ENCODE measurements at places on chromosomes 7 and 10.

- DNase-seq: peak; percentile 80
Observed at GRCh38 chr7:74475243-74475986, 21.7 kb downstream of the GTF2IRD1 start.

GRCh38 chr10:96211764-96212163, 59.6 kb downstream of the BLNK start:
- DNase-seq: no peak

DNA sequence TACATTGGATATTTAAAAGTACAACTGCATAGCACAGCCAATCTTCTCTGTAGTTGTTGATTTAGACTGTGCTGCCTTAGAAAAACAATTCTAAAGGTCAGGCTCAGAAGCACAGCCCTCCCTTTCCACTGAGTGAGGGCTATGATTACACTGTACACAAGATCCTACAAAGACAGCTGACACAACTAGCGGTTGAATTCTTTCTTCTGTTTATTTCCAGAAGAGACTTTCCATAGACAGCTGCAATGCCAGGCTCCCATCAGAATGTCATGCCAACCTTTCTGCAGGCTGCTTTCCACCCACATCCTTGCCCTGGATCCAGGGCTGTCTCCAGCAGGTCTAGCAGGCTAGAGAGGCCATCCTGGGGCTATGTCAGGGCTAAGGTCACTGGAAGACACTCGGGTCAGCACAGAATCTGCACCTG, 39.3 kb downstream of the FAM13C start:
- DNase-seq: no peak

DNA sequence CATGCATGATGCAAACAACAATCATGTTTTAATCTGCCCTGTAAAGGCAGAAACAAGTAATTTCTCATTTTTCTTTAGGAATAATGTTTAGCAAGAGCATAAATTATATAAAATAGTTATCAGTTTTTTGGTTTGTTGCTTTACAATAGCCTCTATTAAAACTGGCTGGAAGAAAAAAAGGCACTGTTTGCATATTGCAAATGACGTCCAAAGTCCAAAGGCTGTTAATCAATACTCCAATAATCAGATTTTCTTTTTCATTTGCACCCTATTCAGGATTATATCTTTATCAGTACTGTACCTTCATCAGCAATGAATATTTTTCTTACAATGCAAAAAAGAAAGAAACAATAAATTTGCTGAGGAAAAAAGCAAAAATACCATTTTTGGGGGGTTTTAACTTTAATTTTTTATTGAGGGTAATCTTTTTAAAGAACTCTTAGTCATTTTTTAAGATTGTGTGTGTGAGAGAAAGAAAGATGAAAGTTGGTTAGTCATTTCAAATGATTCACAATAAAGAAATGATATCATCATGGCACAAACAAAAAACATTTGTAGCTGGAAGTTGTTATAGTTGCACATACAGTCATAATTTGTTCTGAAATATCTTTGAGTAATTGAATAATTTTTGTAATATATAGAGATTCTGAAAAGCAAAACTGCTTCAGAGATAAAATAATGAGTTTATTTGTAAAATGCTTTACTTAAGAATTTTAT, 44.4 kb upstream of the AKR1C2 start:
- DNase-seq: no peak

All from NCI-H2171 treated with DMSO at 0.1 percent for 48 hours (cell line).